Activated naive CD8-positive, alpha-beta T cell treated with anti-CD3 and anti-CD28 coated beads for 36 hours (primary cell): ENCODE measurements at places on chromosomes 6 and 20.

GRCh38 chr20:45118028-45118427 is 3.1 kb upstream of the WFDC5 start:
- DNase-seq: no peak

GRCh38 chr6:109660526-109661320 is 30.3 kb downstream of the AK9 start:
- DNase-seq: no peak

GRCh38 chr6:152874846-152875568 is 107.8 kb downstream of the FBXO5 start:
- no peak for DNase-seq

DNA sequence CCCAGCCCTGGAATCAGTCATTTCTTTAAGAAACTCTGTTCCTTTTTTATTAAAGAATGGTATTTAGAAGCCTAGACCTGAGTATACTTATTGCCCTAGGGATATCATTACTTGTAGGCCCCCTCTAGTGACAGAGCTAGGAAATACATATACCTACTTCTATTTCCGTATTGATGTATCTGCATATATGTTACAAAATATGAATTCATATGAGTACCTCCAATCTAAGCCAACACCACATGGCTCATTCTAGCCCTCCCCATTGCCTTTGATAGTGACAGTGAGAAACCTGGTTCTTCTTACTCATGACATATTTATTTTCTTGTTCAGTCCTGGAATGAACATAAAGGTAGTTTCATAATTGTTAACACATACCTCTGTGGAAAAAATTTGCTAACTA is 137.2 kb downstream of the FARS2 start:
- DNase-seq: peak; percentile 3

GRCh38 chr6:167415441-167415961 is 90.6 kb downstream of the TTLL2 start:
- no peak for DNase-seq

DNA sequence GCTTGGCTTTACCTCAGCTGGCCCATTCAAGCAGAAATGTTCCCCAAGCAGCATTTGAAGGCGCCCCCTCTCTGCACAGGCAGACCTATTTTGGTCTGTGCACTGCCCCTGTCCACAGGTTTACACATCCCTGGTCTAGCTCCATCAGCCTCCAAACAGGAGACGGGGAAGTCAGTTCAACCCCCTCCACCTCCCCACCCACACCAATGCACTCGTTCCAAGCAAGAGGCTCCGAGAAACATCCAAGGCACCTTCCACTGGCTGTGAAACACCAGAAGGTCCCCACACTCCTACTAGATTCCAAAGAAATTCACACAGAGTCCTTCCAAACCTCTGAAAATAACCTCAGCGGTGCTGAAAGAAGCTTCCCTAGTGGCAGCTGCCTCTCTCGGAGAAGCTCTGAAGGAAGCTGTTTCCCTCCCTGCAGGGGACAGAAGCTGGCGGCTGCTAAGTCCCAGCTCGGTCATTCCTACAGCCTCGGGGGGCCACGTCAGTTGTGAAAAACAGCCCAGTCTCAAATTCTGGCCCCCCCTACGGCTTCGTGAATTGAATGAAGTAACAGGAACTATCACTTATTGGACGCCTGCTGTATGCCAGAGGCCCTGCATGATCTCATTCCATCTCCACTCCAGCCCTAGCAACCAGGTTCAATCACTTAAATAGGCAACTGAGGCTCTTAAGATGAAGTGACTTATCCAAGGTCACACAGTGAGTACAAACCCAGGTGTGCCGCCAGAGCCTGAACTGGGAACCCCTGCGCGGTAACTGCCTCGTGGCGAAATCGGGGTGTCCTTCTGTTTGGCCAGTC is 815 bp downstream of the SPATA2 start:
- DNase-seq: peak; percentile 12

DNA sequence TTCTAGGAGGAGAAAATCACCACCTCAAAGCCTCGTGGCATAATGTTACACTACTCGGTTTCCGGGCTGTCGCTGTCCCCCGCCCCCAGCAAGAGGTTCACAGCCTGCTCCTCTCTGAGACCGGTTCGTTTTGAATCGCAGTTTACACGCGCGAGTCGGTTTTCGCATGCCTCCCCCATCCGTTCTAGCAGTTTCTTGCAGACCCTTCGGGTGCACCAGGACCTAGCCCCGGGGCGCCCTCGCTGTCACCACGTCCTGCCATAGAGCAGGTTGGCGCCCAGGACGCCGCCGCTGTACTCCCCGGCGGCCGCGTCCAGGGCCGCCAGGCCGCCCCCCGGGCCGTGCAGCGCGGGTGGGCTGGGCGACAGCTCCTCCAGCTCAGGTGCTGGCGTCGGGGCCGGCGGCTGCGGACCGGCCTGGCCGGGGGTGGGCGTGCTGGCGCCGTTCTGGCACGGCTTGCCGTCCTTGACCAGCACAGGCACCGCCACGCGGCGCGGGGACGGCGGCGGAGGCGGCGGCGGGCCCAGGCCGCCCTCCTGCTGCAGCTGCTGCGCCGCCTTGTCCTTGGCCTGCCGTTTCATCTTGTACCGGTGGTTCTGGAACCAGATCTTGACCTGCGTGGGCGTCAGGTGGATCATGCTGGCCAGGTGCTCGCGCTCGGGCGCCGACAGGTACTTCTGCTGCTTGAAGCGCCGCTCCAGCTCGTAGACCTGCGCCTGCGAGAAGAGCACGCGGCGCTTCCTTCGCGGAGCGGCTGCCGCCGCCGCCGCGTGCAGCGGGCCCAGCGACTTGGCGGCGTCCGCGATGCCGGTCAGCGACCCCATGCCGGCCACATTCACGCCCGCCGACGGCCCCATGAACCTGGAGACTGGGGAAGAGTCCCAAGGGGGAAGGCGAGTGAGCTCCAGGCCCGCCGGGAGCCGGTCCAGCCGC is 1.4 kb downstream of the NKX2-4 start:
- peak; percentile 45 for DNase-seq
